NB4 (cell line): ENCODE measurements at places on chromosomes 6 and 20.

GRCh38 chr20:7113577-7114466 is 346.3 kb downstream of the BMP2 start:
- peak; percentile 54 for DNase-seq

DNA sequence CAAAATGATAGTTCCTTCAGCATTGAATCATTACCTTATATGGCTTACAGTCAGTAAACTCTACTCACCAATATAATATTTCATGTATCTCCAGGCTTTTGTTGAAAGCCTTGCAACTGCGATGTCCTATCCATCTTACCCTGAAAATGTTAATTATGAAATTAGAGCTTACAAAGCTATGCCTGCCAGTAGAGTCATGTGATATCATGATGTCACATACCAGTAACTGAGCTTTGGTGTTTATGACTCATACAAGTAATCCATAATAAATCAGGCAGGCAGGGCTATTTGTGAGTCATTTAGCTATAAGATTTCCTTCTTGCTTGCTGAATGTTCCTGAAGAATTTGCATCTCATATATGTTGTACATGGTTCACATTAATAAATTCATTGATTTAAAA is 44.9 kb upstream of the FAM83B start:
- DNase-seq: peak; percentile 3

GRCh38 chr20:4021906-4022305 is 6.5 kb upstream of the RNF24 start:
- no peak for DNase-seq

GRCh38 chr6:125107896-125108295 is 45.7 kb upstream of the TPD52L1 start:
- no peak for DNase-seq

DNA sequence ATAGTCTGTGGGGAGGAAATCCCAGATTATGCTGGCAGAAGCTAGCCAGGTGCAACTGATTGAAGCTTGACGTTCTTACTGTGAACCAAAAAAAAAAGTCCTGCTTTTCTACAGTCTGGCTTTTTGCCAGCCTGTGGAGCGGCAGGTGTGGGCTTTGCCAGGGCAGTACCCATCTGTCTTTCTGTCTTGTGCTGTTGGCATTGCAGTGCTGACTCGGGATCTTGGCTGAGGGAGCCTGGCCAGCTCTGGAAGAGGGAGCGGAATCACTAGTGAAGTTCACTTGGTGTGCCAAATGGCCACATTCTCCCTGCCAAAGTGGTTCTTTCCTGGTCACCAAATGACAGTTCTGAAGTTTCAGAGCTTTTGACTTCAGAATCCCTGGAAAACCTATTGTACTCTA is 5.0 kb downstream of the KIF3B start:
- no peak for DNase-seq

- DNase-seq: no peak
Measured at GRCh38 chr6:12748815-12749521, 32.4 kb downstream of the PHACTR1 start.

- DNase-seq: peak; percentile 52
Measured at GRCh38 chr6:56953597-56954402, 1.1 kb upstream of the BEND6 start.

DNA sequence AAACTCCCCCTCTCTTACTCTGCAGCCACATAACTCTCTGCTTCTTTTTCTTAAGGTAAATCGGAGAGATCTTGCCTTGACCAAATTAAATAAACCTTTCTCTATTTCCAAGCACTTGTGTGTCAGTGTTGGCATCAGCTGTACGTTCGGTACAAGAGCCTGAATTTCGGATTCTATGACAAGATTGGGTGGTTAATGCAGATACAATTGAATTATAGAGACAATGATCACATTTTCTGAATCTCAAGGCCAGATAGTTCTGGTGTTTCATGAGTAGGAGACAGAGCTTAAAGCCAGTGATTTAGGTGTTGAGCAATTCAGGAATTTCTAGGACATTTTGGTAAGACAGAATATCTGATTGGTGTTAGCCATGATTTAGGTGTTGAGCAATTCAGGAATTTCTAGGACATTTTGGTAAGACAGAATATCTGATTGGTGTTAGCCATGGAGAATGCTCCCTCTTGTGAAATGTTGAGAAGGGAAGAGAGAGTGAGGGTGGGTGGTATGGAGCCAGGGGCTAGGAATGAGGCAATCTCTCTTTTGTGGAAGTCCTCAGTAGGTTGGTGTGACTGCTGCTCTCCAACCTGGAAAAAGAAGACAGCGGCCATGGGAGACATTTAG is 5.1 kb downstream of the SPINT3 start:
- no peak for DNase-seq

DNA sequence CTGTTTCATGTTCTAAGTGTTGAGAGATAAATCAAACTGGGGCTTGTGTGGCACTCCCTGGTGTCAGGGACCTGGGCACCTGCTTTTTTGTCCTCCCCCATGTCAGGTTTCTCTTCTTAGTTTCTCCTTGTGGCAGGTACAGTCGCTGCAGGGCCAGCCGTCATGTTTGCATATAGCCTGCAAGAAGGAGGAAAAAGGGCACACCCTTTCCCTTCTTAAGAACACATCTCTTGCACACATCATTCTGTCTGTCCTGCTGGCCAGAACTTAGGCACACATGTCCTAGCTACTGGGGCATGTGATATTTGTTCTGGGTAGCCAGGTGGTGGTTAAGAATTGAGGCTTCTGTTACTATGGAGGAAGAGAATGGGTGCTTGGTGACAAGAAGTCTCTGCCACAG is 27.9 kb downstream of the CDC5L start:
- DNase-seq: no peak

GRCh38 chr20:46365487-46366220 is 40.8 kb downstream of the ELMO2 start:
- DNase-seq: no peak

DNA sequence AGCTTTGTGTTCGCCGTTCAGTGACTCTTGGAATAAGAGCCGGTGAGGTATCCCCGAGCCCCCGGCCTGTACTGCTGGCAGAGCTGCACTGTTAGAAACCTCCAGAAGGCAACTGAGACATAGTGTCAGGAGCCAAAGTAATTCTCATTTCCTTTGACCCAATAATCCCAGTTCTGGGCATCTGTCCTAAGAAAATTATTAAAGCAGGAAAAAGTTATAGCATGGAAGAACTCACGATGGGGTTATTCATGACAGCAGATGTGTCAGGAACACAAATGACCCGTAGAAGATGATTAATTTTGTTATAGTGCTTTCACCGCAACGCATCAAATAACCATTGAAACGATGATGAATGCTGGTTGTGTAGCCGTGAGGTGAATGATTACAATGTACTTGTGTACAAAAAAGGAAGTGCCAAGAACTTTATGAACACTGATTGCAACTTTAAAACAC is 20.3 kb downstream of the CYP21A2 start:
- no peak for DNase-seq

- no peak for DNase-seq
Measured at GRCh38 chr6:166766769-166767168, 139.7 kb upstream of the RPS6KA2 start.

DNA sequence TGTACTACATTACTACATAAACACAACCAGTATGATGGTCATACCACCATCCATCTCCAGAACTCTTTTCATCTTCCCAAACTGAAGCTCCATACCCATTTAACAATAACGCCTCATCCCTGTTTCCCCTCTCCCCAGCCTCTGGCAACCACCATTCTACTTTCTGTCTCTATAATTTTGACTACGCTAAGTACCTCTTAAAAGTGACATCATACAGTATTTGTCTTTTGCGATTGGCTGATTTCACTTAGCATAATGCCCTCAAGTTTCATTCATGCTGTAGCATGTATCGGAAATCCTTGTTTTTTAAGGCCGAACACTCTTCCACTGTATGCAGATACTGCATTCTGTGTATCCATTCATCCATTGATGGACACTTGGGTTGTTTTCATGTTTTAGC is 29.7 kb downstream of the GABRR1 start:
- no peak for DNase-seq

GRCh38 chr6:133131621-133132465 is 109.3 kb upstream of the EYA4 start:
- DNase-seq: no peak

- peak; percentile 30 for DNase-seq
Measured at GRCh38 chr20:21096321-21097043, 9.7 kb downstream of the LINC00237 start.
